Fibroblast of pulmonary artery (primary cell): ENCODE measurements at places on chromosomes 7 and 10.

DNA sequence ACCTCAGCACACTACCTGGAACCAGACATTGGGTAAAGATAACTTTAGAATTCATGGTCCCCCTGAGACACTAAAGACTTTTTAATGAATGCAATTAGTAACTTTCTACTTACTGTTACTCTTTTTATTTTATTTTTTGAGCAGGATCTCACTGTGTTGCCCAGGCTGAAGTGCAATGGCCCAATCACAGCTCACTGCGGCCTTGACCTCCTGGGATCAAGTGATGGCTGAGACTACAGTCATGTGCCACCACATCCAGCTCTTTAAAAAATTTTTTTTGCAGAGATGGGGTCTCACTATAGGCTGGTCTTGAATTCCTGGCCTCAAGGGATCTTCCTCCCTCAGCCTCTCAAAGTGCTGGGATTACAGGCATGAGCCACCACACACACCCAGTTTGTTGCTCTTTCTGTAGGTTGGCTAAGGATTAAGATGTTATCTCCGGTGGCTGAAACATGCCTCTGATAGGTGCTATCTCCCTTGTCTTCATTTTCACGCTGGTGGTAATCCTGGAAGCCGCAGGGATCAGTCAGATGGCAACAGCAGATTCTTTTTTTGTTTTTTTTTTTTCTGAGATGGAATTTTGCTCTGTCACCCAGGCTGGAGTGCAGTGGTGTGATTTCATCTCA is 128.3 kb downstream of the TCF7L2 start:
- no peak for DNase-seq

DNA sequence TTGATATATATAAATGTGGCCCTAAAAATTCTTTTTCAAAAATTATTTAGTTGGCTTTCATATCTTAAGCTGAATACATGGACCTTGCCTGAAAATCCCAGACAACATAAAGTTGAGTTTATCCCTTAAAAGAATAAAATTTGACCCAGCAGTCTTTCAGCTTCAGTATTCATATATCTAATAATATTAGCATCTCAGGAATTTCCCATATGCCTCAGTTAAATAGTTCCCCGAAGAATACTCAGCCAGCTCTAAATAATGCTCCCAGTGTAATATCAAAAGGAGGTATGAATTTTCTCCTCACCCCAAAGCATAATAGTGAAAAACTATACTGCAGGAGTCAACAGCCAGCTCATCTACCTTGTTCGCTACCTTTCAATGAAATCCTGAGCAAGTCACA is 145.9 kb downstream of the CTNNA3 start:
- DNase-seq, result no peak

DNA sequence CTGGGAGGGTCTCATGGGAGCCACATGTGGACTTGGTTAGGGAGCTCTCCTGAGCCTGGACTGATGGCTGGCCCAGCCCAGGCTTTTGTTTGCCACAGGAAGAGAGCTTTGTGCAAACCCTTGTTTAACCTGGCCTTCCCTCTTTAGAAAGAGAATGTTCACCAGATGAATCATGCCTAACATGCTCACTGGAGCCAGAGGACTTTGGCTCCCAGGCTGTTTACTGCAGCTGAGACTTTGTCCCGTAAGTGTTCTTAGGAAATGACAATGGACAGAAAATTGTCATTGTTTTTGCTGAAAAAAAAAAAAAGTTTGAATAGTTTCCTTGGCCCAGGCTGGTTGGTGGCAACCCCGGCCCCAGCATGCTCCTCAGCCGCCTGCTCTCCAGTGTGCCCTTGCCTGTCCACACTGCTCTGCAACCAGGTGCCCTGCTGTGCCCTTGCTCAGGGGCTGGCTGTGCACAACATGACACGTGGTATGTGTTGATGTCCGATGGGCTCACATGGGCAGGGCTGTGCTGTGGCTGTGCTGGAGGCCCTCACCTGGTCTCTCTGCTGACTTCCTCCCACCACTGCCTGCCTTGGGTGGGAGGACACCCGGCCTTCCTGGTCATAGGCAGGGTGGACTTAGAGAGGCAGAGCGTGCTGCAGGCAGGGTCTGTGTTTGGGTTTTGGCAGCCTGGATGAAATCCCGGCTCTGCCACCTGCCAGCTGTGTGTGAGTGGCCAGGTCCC is 215.3 kb upstream of the ZNF32 start:
- DNase-seq, result peak; percentile 90

DNA sequence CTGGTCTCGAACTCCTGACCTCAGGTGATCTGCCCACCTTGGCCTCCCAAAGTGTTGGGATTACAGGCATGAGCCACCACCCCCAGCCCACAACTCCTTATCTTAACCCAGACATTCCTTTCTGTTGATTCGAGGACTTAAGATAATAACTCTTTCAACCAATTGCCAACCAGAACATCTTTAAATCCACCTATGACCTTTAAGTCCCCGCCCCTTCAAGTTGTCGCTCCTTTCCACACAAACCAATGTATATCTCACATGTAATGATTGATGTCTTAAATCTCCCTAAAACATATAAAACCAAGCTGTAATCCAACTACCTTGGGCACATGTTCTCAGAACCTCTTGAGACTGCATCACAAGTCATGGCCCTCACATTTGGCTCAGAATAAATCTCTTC is 7.8 kb upstream of the ANKRD2 start:
- no peak for DNase-seq

GRCh38 chr10:65968871-65969270 is 957.0 kb upstream of the LRRTM3 start:
- DNase-seq, result no peak

DNA sequence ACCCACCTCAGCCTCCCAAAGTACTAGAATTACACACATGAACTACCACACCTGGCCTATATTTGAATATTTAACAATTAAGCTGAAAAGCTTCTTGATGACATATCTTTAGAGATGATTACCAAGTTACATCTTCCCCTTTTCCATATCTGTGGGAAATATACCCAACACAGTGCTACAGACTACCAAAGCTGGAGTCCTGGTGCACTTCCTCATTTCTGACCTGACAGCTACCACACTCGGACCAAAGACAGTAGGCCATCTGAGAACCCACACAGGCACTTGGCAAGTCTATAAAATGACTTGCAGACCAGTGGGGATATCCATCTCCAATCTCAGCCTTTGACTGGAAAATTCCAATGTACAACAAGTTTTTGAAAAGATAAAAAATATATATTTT is 270.4 kb upstream of the KLF14 start:
- no peak for DNase-seq

GRCh38 chr7:73599151-73599882 is 20.9 kb upstream of the TBL2 start:
- DNase-seq, result no peak

GRCh38 chr7:36606976-36607720 is 117.1 kb downstream of the AOAH start:
- DNase-seq, result no peak

- no peak for DNase-seq
Measured at GRCh38 chr10:10663622-10664021, 354.1 kb upstream of the CELF2 start.

DNA sequence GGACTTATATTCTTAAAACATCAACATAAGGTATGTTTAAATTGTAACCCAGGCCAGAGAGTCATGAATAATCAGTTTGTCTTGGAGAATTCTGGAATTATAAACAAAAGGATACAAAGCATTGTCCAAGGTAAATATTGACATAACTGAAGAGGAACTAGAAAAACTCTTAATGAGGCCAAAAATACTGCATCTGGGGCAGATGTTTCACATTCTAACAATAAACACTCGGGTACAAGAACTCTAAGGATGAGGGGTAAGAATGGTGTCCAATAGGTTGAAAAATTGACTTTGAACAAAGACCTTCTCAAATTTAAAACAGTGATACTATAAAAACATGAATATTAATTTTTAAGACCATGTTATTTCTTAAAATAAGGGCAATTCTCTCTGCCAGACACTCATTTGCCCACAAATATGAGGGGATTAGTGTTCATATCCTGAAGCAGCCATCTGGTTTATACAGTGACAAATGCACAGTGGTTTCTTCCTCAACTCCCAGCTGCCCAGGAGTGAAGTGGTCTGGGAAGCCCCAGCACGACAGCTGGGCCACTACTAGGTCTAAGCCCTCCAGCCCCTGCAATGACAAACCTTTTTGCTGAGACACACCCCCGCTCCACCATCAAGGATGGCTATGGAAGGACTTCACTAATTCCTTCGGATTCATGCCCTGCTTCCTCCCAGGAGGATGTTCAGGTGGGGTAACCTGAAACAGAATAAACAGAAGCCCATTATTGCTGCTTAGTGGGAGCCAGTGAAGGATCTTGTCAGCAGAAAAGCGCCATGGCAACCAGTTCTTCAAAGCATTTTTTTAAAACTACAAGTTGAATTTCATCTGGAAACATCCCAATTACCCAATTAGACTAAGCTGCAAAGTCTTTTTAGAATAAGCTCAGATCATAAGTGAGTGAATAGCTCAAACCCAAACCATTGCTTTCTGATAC is 107.5 kb upstream of the ARID5B start:
- DNase-seq, result no peak

DNA sequence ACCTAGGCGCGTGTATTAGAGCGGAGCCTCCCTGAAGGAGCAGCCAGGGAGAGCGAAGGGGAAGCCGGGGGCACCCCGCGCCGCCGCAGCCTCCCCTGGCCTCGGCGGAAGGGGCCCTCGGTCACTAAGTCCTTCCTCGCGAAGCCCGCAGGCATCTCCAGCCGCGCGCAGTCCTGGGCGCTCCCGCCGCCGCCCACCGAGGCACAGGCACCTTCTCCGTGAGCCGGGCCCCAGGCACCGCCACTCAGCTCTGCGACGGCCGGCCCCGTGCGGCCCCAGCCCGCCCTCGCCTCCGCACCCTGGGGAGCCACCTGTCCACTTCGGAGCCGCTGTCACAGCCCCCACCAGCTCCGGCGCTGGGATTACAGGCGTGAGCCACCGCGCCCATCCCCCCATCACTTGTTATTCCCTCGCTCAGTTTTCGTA is 80.8 kb downstream of the ZNF467 start:
- no peak for DNase-seq

DNA sequence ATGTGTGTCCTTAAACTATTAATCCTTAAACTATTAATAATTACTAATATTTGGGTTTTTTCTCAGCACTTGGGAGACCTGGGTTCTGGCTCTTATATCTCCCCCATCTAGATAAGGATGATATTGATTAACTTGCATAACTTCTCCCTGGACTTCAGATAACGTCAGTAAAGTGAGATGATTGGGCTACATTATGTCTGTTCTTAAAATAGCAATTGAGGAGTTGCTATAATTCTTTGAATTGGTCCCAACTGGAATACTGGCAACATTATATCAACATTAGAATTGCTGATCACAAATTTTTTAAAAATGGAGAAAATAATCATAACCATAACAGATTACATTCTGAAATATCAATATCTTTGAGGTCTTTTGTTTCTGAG is 1.9 kb downstream of the APBB1IP start:
- DNase-seq, result no peak

GRCh38 chr10:113028456-113029440 is 78.7 kb downstream of the TCF7L2 start:
- no peak for DNase-seq

DNA sequence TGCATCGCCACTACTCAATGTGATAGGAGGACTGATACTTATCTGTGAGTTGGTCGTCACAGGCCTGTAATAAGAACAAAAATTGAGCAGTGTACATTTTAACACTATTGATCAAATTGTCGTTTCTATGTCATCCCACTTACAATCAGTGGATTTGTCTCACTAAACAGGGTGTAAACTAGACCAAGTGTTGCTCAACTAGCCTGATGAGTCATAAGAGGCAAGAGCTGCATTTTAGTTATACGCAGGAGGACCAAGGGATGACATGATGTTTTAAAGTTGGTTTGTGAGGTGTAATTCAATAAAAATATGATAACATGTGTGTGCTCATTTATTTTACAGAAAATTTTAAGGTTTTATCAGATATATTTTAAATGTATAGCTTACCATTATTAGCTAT is 1239.2 kb downstream of the REEP3 start:
- DNase-seq, result peak; percentile 12

DNA sequence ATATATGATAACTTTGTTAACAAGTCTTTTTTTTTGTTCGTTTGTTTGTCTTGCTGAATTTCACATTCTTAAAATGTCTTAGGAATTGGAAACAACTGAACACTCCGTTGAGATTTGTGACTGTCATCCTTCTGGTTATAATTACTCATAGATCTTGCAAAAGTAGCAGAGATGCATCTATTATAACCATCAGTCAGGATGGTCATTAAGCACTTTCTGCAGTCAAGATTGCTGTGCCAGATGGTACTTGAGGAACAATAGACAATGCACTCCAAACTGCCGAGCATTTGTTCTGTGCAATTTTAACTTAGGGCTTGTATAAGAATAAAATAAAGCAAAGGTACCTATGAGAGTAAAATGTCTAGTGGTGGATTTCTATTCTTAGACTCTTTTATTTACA is 710.1 kb upstream of the KCND2 start:
- no peak for DNase-seq

DNA sequence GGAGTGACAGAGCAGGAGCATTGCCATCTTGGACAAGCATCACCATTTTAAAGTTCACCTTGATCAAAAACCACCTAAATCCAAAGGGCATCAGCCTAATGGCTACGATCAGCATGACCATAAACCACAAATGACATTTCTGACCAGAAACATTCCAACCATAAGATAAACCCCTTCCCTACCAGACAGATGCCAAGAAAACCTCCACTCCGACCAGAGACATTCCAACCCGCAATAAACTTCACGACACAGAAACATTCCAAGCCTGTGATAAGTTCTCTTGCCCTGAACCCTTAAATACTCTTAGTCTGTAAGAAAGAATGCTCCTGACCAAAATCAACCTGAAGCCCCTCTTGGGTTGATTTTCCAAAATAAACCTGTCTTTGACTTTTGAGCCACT is 606.9 kb downstream of the POM121L12 start:
- DNase-seq, result no peak

GRCh38 chr10:34498821-34499220 is 316.3 kb downstream of the PARD3 start:
- DNase-seq, result peak; percentile 76

DNA sequence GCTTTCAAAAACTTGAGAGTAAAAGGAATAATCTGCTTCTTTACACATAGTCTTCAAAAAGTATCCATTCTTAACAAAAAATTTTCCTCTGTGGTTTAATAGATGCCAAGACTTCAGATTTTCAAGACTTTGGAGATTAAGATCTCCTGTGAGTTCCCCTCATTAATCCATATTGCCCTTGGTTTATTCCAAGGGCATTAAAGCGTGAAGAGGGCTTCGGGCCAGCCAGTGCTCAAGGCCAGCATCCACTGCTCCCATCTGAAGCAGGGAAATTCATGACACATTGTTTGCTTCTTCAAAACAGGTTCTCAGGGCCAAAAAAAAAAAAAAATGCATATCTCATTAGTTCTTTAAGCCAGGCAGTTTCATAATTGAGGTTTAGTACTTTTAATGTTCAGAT is 137.3 kb upstream of the RHOBTB1 start:
- no peak for DNase-seq
